Anterior cingulate cortex (tissue), 58 donors: ENCODE measurements at places on chromosomes 7 and 10.

DNA sequence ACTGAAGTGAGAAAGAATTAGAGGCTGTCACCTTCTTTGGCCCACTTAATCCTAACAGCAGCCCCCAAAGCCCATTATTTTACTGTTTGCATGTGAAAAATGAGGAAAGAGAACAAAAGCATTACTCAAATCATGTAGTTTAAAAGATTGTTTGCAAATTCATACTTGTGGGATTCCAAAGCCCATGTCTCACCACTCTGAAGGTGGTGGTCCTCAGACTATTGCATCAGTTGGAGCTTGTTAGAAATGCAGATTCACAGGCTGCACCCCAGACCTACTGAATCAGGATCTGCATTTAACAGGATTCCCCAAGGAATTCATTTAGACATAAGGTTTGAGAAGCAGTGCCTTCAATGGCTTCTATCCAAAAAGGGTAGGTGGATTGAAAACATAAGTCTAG lies 93.7 kb upstream of the PDE1C start:
- no peak for DNase-seq

DNA sequence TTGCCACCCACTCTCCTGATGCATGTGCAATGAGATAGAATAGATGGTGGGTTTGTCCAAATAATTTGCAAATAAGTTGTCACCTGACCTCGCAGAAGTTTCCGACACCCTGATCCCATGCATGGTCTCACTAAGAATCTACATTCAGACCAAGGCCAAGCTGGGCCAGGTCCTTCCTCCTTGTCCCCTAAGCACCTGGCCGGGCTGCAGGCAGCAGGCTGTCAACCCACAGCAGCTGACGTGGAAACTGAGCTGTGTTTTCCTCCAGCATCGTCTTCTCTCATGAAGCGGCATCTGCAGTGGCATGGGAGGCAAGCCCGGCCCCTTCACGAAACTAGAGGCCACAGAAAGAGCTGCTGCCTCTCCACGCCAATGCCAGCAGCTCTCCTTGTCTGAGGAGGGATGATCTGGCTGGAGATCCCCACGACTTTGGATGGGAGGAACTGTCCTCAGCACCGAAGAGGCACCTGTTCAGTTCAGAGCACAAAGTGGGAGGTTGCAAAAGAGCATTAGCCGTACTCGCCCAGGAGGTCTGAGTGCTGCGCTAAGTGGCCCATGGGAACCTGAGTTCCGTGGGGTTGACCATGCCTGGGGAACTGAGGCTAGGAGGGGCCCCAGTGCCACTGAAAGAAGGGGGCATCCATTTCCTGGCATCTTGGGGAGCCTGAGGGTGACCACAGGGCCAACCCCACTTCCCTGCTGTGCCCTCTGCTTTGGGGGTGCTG lies 110.5 kb upstream of the INSIG1 start:
- DNase-seq, result no peak

- no peak for DNase-seq
These were observed 64.0 kb upstream of the TRIM8 start for GRCh38 chr10:102580230-102580629.

DNA sequence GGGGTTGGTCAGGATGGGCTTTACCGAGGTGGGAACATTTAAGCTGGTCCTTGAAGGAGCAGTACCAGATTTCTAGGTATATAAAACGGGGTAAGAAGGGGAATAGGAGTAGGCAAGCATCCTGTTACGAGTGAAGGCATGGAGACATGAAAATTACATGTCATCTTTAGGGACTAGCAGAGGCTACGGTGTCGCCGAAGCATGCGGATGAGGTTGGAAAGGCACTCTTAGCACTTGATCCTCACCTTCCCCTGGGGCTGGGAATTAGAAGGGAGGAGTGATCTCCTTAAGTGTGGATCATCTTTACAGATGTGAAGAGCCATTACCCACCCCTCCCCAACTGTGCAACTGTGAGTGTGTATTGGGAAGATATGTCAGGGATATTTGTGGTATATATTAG lies 13.8 kb upstream of the ZRANB1 start:
- DNase-seq, result no peak

DNA sequence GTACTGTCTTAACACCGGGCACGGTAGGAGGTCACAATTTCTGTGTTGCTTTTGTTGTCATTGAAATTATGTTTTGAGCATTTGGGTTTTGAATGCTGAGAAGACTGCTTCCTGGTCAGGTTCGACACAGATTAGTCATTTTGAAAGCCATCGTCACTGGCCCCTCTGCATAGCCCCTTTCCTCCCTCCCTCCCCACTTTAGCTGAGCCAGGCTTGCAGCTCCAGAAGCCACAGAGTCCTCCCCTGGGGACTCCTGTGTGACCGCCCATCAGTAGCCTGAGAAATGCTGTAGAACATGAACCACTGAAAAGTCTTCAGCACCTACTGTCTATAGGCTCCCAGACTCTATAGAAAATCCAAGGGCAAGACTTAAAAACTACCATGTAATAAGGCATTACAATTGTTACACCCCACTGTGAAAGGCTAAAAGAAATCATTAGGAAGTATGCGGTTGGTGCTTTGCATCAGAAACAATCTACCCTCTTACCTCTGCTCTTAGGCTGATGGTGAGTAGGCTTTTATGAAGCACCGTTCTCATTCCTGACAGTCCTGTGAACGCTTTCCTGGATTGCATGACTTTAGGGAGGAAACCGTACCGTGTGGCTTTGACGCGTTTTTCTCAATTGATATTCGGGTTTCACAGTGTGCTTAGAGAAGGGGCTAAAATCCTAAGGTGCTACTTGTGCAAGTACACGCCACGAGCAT lies 24.8 kb downstream of the JCAD start:
- no peak for DNase-seq

- DNase-seq, result no peak
These were observed 105.7 kb downstream of the GRB10 start for GRCh38 chr7:50676740-50677637.

DNA sequence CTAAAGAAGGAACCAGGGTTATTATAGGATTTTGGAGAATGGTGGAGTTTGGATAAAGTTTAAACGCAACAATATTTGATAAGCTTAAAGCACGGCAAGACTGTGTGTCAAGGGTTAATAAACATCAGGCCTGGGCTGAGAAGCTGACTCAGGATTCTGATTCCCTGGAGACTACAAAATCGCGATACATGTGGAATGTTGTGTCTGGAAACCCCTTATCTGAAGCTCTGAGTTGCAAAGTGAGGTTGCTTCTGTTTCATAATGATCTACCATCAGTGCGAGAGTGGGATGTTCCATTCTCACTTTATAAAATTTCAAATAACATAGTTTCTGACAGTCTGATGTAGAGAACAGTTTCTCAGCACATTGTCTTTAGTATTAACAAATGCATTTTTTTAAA lies 7.8 kb downstream of the C1GALT1 start:
- no peak for DNase-seq

- no peak for DNase-seq
These were observed 26.3 kb downstream of the MKI67 start for GRCh38 chr10:128099901-128100300.

- DNase-seq, result no peak
These were observed 143.4 kb upstream of the PCGF5 start for GRCh38 chr10:91076991-91077548.

DNA sequence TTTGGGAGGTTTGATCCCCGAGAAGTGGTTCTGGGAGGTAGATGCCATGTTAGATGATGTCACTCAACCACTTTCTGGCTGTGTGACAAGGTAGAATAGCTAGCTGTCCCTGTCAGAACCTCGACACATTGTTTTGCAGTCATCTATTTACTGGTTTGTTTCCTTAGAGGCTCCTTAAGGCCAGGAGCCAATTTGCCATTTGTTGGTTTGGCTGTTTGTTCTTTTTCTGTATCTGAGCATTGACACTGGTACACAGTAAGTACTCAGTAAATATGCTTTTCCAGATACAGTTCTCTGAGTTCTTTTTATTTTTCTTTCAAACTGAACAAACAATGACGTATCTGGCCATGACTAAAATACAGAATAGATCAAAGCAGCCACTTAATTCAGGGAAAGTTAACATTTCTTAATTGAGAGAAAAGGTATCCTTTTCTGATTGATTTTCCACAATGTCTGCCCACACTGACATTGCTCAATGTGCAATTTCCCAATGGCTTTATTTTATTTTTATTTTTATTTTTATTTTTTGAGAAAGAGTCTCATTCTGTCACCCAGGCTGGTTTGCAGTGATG lies 121.6 kb downstream of the SPAG6 start:
- DNase-seq, result no peak

DNA sequence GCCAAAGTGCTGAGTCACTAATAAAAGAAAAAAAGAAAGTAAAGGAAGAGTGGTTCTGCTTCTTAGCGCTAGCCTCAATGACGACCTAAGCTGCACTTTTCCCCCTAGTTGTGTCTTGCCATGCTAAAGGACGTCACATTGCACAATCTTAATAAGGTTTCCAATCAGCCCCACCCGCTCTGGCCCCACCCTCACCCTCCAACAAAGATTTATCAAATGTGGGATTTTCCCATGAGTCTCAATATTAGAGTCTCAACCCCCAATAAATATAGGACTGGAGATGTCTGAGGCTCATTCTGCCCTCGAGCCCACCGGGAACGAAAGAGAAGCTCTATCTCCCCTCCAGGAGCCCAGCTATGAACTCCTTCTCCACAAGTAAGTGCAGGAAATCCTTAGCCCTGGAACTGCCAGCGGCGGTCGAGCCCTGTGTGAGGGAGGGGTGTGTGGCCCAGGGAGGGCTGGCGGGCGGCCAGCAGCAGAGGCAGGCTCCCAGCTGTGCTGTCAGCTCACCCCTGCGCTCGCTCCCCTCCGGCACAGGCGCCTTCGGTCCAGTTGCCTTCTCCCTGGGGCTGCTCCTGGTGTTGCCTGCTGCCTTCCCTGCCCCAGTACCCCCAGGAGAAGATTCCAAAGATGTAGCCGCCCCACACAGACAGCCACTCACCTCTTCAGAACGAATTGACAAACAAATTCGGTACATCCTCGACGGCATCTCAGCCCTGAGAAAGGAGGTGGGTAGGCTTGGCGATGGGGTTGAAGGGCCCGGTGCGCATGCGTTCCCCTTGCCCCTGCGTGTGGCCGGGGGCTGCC lies at the start of gene IL6:
TSS of gene IL6 (plus strand) at position 294 of the 807 bp plus-strand sequence. CDS start at position 357, 63 bp downstream.
- DNase-seq, result peak; percentile 9

DNA sequence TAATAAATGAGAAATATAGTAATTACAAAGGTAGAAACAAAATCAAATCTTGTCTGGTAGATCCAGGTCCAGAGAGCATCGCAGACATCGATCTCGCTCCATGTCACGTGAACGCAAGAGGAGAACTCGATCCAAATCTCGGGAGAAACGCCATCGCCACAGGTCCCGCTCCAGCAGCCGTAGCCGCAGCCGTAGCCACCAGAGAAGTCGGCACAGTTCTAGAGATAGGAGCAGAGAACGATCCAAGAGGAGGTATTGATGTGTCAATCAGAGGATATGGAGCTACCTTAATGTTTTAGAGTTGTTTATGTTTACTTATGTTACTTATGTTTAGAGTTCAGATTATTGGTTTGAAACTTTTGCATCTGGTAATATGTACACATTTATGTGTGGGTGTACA lies 57.8 kb downstream of the LUC7L2 start:
- DNase-seq, result no peak

DNA sequence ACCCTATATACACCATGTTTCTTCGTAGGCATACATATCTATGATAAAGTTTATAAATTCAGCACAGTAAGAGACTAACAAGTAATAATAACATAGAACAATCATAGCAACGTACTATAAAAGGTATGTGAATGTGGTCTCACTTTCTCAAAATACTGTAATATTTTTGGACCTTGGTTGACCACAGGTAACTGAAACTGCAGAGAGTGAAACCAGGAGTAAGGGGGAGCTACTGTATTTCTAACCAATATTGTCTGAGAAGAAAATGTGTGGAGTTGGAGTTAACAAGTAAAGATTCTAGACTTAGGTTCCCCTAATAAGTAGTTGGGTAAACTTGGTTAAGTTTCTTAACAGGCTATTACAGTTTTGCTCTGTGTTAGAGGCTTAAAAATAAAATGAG lies 72.1 kb downstream of the GNAI1 start:
- no peak for DNase-seq
